ENCODE measurements at places on chromosomes 2 and 18.

DNA sequence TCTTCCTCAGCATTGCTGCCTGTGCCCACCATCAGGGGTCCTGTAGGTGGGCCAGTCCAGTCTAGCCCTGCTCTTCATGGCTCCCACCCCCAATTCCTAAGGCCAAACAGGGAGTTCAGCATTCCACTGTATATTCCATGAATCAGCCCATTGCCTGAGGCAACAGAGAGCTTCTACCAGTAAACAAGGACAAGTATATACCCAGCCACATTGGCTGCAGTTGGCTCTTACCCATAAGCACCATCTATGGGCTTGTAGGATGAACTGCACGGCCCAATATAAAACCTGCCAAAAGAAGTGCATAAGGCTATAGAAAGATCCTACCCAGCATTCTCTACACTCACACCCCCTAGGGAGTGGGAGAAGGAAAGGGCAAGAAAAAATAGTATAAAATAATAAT is 95.1 kb upstream of the SALL3 start:
- DNase-seq: no peak

DNA sequence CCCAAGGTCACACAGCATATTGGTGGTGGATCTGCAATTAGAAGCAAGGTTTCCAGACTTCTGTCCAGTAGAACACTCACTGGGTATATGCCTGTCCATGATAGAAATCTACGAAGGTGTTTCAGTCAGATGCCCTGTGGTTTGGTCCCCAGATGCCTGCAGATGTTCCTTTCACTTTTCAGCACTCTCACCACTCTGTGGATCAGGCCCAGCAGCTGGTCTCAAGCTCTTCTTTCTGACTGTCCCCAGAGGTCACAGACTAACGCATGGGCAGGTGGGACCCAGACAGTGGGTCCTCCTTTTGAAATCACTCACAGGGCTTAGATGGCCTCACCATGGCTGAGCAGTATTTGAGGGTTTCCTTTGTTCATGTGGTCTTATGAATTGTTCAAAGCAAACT is 376.5 kb downstream of the ALK start:
- DNase-seq: no peak

- DNase-seq: no peak
These were observed 328.0 kb upstream of the HS6ST1 start for GRCh38 chr2:128646691-128647090.

DNA sequence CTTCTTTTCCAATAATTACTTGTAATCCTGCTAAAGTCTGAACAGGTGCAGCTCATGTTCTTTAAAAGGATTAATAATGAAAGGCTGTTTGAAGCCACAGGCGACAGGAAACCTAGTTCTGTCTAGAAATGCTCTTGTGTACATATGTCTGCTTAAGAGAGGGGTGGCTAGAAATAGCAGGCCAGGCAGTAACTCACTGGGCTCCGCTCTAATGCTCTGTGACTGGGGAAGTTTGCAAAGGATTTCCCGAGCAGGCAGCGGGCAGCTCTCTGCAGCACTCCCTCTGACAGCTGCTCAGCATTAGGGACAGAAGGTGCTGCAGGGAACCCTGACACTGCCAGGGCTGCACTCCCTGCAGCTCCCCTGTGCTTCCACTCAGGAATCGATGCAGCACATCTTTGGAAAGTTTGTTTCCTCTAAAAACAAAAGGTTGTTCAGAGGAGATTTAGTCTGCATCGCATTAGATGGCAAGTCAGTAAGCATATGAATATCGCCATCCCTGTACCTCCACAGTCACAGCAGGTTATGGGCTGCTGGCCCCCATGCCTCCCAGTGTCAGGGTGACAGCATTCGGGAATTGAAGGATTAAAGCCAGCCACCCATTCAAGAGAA is 33.1 kb upstream of the TTC39C start:
- no peak for DNase-seq

DNA sequence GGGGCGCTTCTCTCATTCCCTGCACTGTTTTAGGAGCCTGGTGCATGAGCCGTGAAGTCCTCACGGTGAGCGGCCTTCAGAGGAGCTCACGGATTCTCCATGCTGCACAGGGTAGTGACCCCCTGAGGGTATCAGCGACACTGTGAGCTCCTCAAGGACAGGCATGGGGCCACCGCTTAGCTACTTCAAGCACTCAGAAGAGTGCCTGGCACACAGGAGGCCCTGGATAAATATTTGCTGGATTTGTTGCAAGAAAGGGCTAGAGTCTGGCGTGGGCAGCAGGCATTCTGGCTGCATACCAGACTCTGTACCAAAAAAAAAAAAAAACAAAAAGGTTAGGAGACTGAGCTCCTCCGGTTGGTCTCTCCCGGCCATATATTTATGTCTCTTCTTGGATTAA is 5.7 kb upstream of the MBP start:
- no peak for DNase-seq

- peak; percentile 54 for DNase-seq
These were observed 9.5 kb upstream of the CNNM3 start for GRCh38 chr2:96806468-96807126.

- no peak for DNase-seq
These were observed 13.0 kb upstream of the RALB start for GRCh38 chr2:120239488-120240287.

DNA sequence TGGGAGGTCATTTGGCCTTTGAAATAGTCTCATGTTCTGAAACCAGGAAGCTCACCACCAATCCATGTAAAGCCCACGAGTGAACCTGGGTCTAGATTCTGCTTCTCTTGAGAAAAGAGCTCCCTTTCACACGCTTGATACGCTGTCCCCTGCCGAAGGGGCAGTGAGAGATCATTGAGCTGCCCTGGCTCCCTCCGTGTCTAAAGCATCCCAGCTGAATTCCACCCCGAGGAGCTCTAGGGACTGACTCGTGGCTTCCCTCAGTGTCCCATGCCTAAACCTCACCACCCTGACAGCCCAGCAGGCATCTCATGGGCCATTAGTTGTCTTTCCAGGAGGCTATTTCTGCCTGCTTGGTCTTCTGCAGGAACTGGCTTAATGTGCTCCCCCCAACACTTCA is 68.6 kb downstream of the COL6A3 start:
- DNase-seq: no peak

DNA sequence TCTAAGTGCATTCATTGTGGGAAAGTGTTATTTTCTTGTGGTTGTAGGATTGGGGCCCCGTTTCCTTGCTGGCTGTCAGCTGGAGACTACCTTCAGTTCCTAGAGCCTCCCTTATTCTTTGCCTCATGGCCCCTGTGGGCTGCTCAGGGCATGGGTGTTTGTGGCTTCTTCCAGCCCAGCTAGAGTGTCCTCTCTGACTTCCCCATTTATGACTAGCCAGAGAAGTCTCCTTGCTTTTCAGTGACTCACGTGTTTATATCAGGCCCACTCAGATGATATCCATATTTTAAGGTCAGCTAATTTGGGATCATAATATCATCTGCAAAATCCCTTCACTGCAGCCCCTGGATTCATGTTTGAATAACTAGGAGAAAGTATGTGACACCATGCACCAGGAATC is 62.8 kb downstream of the DTNA start:
- DNase-seq: no peak

GRCh38 chr2:229417916-229418315 is 146.8 kb upstream of the PID1 start:
- DNase-seq: no peak

- DNase-seq: no peak
These were observed 11.2 kb downstream of the DBI start for GRCh38 chr2:119377993-119378345.

DNA sequence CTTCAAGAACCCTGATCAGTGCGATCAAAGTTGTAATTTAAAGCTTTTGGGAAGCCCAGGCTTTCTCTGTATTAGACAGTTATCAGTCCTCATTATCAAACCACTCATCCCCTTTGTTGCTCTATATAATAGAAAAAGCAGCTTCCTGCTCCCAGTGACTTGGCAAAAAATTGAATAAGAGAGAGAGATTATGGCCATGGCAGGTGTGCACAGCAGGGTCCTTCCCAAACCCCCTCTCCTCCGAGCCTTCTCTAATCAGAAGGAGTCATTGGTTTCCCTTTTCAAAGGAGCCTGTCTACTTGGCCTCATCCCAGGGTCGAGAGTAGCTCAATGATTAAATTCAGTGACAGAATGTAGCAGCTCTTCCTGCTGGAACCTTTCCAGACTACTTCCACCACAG is 81.5 kb downstream of the SEMA4F start:
- DNase-seq: no peak

GRCh38 chr2:44943031-44943692 is 1.7 kb downstream of the SIX3 start:
- DNase-seq: no peak
